ENCODE measurements at places on chromosomes 7 and 10.

- DNase-seq = no peak
These were observed 63.7 kb upstream of the ANTXRL start for GRCh38 chr10:46223064-46223480.

DNA sequence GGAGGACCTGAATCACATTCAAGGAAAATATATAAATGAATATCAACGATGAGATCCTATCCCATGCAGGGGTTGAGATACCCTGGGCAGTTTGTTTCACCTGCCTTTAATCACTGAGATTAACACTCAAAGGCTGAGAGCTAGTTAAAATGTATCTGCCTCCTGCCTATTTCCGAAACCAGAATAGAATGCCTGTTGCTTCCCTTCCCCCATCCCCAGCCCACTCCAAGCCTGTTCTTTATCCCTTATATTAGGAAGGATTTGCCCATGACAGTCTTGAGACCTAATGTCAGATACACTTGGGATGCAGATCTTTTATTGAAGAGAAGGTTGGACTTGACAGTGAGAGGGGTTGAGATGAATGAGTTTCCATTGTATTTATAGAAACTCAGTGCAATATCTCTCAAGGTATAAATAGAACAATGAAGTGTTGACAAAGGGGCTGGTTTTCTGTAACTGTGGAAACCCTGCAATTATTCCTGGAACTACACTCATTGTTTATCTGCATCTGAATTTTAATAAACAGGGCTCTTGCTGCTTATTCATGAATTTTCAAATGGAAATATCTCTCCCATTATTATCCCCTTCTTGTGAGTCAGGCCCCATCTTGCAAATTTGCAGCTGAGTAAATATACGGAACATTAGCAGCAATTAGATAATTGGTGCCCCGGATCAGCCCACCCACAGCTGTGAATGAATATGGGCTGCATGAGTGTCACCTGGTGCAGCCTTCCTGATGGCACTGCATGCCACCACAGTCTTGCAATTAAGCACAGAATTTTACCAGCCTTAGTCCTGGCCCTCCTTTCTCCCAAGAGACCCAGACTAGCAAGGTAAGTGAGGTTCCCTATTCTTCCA, 66.7 kb downstream of the SORCS3 start:
- DNase-seq = no peak

GRCh38 chr10:126021833-126022500, 125.6 kb downstream of the FANK1 start:
- no peak for DNase-seq

DNA sequence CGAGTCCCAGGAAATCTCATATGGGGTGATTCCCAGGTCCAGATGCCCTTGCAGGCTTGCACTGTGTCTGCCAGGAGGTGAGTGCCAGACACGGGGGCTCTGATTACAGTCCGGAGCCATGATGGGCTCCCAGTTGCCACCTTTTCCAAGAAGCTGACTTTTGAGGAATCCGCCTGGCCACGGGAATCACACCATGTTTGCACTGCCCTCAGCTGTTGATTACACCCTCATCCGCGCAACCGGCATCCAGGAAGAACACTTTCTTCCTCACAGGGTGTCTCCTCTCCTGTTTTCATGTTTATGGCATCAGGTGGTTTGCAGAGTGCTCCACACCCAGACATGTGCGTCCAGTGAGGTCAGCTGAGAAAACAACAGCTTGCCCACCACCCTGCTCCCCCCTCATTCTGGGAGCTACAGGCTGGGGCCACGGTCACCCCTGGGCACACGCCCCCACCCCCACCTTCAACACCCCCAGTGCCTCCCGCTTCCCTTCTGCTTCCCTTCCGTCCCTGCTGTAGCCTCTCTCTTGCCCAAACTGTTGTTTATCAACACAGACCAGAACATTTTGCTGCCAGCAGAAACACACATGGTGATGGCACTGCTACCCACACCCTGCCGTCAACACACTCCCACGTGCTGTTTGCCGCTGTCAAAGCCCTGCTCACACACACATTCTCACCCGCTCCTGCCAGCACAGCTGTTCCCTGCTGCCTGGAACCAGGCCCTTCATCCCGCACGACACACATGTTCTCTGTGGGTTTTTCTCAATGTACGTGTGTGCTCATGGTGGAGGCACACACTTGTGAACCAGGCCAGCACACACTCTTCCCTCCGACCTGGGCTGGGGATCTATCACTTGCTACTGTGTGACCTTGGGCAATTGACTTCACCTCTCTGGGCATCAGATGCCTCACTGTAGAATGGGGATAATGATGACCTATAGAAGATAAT, 35.8 kb downstream of the DDIT4 start:
- DNase-seq = no peak

DNA sequence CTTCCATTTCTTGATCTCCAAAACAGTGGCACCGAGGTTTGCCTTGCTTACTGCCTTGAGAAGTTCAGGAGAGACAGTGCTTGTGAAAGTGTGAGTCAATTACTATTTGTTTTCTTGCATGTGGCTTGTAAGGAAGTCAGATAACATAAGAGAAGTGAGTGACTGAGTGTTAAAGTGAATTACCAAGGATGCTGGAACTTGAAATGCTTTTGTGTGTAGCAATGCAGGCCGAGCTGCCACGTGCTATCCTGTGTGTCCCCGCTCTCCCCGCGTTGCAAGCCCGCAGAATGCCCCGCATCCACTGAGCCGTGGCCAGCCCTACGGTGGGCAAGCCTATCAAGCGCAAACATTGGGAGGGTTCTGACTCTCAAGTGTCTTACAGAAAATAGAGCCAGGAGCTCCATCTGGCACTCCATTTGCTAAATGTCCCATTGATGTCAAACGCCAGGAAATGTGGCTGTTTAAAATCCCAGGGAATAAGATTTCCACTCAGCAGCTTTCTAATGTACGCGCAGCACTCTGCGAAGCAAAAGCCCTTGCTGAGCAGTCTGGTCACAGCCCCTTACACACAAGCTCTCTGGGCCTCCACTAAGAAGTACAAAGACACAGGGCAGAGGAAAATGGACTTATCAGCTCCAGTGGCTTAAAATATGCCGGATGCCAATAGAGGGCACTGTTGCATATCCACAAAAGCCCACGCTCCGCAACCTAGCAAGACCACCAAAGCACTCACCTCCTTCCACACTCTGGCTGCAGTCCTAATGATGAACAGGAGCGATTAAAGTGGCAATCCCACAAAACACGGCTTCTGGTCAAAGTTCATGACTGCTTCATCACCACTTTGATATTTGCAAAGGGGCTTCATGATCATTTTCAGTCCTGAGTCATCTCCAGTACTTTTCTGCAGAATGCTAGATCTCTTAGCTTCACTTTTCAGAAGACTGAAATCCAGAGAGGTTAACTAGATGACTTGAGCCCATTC, 158.0 kb upstream of the ITGB1 start:
- no peak for DNase-seq

Measured in effector CD8-positive, alpha-beta T cell (primary cell).